ENCODE measurements at places on chromosomes 3 and 15. TPM values are rescaled to one million over a fixed set of nuclear protein-coding genes. Genes with fewer than 3 reads are reported as not detected.

Gene IFT57
- total RNA-seq, result 38.8 TPM

Gene SAXO2
- 2.2 TPM for total RNA-seq

Gene CPOX
- 21.0 TPM for total RNA-seq

Gene GOLGA8R
- total RNA-seq, result 0.26 TPM

Gene TLR9
- not detected for total RNA-seq

Gene BCHE
- 1.1 TPM for total RNA-seq

Gene C3orf20
- total RNA-seq, result 0.06 TPM

Gene GABRB3
- 82.7 TPM for total RNA-seq

Gene FOXL2NB
- 0.81 TPM for total RNA-seq

Gene SEMA3F
- 11.5 TPM for total RNA-seq

Gene CCDC13
- total RNA-seq, result 0.41 TPM

Gene RETNLB
- not detected for total RNA-seq

Gene ANKRD63
- total RNA-seq, result 0.40 TPM

Gene CHDH
- 1.7 TPM for total RNA-seq

Gene CTSH
- 46.4 TPM for total RNA-seq

Gene WDR76
- total RNA-seq, result 12.9 TPM

Gene IMPG2
- not detected for total RNA-seq

Gene ADIPOQ
- total RNA-seq, result not detected

Gene IGSF10
- 0.35 TPM for total RNA-seq

Gene GHSR
- not detected for total RNA-seq

Gene DYNLT2B
- 27.5 TPM for total RNA-seq

Gene SLC51B
- total RNA-seq, result 16.8 TPM

Gene GP9
- total RNA-seq, result not detected

Gene SOX2
- total RNA-seq, result 0.45 TPM
